ENCODE measurements at places on chromosomes 5 and 9.

DNA sequence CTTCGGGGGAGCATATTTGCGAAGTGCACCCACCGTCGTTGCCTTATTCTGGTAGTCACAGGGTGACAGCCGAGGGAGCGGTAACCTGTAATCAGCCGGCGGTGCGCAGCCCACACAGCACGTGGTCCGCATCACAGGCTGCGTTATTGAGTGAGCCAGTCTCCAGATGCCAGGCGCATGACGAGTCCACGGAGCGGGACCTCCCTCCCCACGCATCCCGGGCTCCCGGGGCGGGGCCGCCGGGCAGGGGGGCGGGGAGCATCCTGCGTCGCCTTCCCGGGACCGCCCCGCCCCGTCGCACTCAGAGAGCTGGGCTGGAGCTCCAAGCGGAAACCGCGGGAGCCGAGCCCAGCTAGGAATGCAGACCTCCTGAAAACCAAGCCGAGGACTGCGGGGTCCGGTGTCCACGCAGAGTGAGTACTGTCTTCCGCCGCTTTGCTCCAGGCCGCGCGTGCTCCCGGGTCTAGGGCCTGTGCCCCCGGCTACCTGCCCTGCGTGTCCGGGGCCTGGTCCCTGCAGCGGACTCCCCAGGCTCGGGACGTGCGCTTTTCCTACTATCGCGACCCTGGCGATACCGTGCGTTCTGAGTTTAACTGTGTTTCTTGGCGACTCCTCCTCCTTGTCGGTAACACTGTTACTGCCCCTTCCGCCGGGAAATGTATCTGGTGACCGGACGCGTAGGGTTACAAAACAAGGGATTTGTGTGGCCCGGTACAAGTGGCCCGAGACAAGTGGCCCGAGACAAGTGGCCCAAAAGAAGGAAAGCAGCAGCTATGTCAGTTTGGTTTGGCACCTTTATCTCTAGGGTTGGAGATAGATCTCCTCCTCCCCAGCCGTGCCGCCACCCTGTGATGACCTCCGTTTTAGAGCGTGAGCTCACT, 40.6 kb downstream of the CAST start:
- peak; percentile 81 for DNase-seq

GRCh38 chr5:120532835-120533234, 68.7 kb downstream of the PRR16 start:
- no peak for DNase-seq

DNA sequence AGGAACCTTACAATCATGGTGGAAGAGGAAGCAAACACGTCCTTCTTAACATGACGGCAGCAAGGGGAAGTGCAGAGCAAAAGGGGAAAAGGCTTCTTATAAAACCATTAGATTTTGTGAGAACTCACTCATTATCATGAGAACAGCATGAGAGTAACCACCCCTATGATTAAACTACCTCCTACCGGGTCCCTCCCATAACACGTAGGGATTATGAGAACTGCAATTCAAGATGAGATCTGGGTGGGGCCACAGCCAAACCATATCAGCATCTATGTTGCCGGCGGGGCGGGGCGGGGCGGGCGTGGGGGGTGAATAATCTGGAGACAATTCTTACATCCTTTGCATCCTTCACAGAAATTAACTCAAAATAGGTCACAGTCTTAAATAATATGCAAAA, 58.8 kb upstream of the GFPT2 start:
- DNase-seq: no peak

DNA sequence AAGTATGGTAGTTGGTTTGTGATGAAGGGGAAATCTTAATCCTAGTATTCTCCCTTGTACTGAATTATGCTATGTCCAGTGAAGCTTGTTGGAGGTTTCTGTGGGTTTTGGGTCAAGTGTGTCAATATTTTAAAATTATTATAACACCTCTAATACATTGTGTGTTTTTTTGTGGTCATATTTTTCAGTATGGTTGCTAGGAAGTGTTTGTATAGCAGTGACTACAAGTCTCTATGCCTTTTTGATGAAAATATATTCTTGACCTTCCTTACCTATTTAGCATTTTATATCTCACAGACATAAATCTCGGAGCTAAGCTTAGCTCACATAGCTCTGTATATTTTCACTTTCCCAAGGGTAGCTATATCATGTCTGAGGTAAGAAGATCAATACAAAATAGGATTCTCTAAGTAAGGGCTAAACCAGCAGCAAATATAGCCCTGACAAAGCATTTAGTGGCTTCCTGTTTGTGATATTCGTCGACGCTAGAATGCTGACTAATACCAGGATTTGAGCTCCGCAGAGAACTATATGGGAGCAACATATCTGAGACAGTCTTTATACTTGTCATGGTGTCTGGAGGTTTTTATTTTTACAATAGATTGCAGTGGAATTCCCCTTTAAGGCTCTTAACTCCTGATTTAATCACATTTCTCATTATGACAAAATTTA, 82.3 kb downstream of the MACIR start:
- DNase-seq: no peak

- no peak for DNase-seq
Measured at GRCh38 chr9:91843093-91843492, 106.9 kb downstream of the ROR2 start.

DNA sequence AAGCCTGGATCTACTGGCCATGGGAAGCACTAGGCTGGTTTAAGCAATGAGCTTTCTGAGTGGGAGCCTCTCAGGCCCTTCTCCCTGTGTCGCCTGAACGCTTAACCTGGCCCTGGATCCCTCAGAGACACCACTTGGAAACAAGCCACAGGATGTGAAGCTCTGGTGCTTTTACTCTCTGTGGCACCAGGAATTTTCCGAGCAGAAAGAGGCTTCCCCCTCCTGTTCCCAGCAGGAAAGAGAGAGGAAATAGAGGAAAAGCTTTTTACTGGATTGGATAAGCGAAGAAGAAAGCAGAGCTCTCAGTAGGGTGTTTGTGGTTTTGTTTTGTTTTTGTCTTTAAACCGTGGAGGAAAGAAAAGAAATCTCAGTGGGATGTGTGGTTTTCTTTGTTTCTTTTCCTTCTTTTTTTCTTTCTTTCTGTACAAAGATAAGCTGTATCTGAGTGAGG, 34.5 kb downstream of the COL15A1 start:
- DNase-seq: no peak
